Muscle of leg (tissue), 16 donors: ENCODE measurements at places on chromosomes 5 and 9. TPM values are rescaled to one million over a fixed set of nuclear protein-coding genes. Genes with fewer than 3 reads are reported as not detected.

DNA sequence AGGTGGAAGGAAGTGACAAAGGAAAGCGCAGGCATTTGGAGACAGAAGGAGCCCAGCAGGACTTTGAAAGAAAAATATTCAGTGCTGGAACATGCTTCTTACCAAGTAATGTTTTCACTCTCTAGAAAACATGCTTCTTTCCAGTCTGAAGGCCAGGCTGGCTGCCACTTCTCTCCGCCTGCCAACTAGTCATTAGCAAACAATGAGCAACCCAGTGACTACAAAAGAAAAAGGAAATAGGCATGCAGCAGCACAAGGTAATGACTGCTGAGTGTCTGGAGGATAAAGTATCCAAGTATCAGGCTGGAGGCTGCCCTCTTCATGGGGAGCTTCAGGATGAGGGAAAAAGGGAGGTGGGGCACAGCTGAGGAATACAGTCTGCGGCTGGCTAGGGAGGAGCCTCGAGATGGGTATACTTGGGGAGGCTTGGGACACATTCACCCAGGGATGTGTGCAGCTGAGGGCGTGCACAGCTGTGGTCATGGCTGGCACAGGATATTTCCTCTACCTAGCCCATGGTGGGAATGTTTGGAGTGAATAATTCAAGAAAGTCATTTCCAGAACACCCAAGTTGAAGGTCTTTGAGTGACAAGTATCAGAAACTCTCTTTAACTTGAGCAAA, 161.5 kb upstream of the KIF2A start:
- peak; percentile 4 for DNase-seq

DNA sequence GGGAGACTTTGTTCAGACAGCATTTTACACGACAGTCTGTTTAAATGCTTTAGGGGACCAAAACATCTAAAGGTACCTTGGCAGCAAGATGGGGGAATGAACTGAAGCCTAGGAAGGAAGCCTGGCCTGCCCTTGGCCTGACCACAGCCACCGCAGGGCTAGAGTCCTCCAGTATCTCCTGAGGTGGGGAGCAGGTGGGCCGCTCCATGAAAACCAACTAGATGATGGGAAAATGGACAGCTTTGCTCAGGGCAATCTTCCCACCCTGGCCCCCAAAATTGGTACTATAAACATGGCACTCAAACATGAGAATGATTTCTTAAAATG, 153.3 kb downstream of the AUH start:
- no peak for DNase-seq

GRCh38 chr5:148209151-148209770, 6.4 kb downstream of the SPINK6 start:
- peak; percentile 15 for DNase-seq

DNA sequence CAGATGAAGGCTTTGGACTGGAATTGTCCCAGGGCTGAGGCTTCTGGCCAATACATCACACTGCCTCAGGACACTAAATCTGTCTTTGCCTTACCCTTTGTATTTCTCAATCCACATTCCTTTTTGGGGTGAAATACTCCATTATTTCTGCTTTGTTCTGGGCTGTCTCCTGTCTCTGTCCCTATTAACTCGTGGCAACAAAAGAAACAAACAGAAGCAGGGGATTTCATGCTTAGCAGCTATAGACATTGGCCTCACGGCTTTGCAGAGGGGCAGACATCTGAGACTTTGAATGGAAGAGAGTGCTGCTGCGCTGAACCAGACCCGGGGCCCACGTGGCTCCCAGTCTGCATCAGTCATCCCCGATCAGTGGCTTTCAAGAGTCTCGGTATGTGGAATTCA, 129.7 kb downstream of the ARL15 start:
- DNase-seq, result no peak

DNA sequence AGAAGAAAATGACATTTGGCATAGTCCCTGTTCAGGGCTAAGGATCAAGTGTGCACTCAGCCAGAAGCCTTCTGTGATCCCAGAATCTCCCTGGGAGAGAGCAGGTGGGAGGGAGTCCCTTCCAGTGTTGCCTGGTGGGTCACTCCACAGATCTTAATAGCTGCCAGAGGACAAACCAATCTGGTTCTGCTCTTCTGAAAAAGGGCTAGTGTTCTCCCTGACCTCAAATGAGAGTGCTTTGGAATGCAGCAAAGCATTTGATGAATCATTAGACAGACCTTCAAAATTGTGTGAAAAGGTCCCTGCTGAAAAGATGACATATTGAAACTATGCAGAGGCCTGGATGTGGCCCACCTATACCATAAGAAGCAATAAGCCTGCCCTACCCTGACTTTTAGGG, 339.7 kb downstream of the TMEM232 start:
- DNase-seq, result no peak

- DNase-seq, result no peak
Observed at GRCh38 chr9:134054891-134055811, 12.7 kb downstream of the BRD3 start.

DNA sequence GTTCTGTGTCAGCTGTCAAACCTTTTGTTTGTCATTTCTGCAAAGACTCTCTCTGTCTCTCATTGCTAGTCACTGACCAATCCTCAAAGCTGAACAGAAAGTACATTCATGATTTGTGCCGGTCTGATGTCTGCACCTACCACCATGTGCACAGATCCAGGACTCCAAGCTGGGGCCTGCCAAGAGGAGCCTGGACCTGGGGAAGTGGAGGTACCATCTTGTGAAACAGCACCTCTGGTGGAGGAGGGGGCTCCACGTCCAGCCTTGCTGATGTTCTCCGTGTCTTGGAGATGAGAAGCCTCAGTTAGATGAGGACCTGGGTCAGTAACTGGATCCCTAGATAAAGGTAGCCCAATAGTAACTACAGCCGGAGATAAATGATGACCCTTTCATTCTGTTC, 98.9 kb downstream of the TENT4A start:
- no peak for DNase-seq

GRCh38 chr9:20041697-20042081, 252.9 kb upstream of the SLC24A2 start:
- peak; percentile 25 for DNase-seq

- DNase-seq, result no peak
Observed at GRCh38 chr9:131579789-131580211, 34.5 kb downstream of the PRRT1B start.

DNA sequence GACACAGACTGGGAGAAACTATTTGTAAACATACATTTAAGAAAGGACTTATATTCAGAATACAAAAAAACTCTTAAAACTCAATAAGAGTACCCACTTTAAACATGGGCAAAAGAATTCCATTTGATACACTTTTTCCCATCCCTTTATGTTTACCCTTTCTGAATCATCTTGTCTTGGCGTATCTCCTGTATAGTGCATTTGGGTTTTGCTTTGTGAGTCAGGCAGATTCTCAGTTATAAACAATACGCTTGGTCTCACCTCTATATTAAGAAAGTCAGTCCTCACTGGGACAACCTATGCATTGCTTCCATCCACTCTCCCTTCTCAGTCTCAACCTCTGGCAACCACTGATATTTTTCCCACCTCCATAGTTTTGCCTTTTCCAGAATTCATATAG, 27.3 kb upstream of the ADAMTS6 start:
- DNase-seq, result no peak

- no peak for DNase-seq
Observed at GRCh38 chr5:67896930-67897313, 318.6 kb upstream of the PIK3R1 start.

GRCh38 chr5:93078082-93079038, 502.7 kb downstream of the NR2F1-AS1 start:
- peak; percentile 80 for DNase-seq

DNA sequence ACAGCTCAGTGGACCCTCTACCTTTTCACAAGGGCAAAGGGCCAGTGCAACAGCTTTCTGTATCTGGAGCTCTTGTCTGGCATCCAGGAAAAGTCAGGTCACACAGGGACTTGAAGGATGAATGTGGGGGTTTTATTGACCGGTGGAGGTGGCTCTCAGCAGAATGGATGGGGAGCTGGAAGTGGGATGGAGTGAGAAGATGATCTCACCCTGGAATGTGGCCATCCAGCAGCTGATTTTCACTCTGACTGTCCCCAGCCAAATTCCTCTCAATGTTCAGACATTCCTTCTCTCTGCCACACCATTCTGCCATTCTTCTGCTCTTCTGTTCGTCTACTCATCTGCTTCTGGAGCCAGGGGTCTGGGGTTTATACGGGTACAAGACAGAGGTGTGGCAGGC, 1119.9 kb downstream of the TAF11L14 start:
- DNase-seq, result no peak

GRCh38 chr9:107251756-107252322, 31.2 kb upstream of the RAD23B start:
- peak; percentile 97 for DNase-seq

GRCh38 chr9:95226921-95227320, 90.6 kb downstream of the FANCC start:
- no peak for DNase-seq

DNA sequence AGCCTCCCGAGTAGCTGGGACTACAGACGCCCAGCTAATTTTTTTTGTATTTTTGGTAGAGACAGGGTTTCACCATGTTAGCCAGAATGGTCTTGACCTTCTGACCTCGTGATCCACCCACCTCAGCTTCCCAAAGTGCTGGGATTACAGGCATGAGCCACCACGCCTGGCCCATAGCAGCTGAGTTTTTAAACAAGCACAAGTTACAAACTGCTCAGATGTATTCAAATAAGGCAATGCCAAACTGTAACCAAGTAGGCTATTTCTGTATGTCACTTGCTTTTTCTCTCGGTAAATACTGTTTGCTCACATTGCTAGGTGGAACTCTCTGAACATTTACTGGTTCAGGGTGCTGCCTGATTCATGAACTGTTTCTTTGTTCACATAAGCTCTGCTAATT, 799.3 kb upstream of the NUDT12 start:
- no peak for DNase-seq

DNA sequence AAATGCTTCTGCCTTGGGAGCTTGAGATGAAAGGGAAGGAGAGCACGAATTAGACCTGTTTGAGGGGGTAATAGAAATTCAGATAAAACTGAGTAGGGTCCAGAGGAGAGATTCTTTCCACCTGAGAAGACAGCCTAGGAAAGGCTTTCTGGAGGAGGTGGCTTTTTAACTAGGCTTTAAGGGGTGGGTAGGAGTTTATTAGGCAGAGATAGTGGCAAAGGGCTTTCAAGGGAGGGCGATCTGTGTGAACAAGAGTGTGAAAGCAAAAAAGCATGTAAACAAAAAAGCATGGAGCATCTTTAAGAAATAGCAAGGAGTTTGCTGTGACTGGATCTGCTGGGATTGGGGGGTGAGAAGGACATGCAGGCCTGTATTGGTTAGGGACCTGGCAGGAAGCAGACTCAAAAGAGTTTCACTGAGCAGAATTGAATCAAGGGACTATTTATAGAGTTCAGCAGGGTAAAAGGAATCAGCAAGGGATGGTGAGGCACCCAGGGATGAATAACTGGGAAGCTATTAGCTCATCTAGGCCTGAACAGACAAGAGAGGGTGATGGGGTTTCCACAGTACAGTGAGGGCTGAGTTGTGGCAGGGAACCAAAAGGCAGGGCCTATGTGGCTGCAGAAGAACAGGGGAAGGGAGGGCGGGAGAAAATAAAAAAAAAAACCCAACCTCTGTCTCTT, 18.8 kb downstream of the SLC1A1 start:
- no peak for DNase-seq

GRCh38 chr5:95921501-95921900, 40.1 kb downstream of the ELL2 start:
- no peak for DNase-seq

Gene CD14
- 27.2 TPM for polyA plus RNA-seq

Gene RASEF
- 0.30 TPM for polyA plus RNA-seq

Gene NKD2
- polyA plus RNA-seq, result 3.1 TPM

Gene LRRC19
- polyA plus RNA-seq, result 0.65 TPM

Gene SLC6A19
- not detected for polyA plus RNA-seq

Gene PCA3
- 1.4 TPM for polyA plus RNA-seq

Gene NEUROG1
- not detected for polyA plus RNA-seq

Gene ZCCHC9
- 26.4 TPM for polyA plus RNA-seq

Gene CD72
- 1.4 TPM for polyA plus RNA-seq

Gene FGF10
- polyA plus RNA-seq, result 8.6 TPM

Gene PLEKHG4B
- polyA plus RNA-seq, result 0.78 TPM

Gene SOX30
- polyA plus RNA-seq, result 0.43 TPM
